Heart left ventricle (tissue), 16 donors: ENCODE measurements at places on chromosomes 6 and 20.

DNA sequence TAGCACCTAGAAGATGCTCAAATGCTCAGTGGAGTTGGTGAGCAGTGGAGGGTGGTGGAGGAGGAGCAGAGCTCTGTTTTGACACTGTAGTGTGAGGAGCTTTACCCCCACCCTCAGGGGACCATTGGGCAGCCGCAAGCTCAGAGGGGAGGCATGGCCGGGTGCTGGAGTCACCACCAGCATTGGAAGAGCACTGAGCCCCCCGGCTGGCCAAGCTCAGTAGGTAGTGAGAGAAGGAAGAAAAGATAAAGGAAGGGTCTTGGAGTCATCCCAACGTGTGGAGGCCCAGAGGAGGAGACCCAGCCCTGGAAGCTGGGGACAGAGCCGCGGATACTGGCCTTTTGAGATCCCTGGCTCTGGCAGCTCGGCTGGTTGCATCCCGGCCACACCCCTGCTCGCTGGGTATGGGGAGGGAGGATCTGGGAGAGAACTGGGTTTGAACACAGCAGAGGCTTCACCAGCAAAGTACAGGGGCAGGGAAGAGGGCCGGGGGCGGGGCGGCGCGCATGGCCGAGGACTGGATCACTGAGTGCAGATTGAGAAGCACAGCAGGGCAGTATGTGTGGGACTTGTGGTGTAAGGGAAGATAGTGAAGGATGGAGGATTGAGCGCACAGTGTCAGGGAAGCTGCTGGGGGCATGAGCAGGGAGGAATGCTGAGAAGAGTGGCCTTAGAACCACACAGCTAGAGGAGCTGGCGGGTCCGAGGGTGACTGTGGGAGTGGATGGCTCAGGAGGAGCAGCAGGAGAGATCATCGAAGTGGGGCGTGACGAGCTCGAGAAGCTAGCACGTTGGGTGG, 24.4 kb downstream of the SYNDIG1 start:
- DNase-seq, result no peak

GRCh38 chr20:41003143-41003935, 25.3 kb upstream of the TOP1 start:
- no peak for DNase-seq

GRCh38 chr6:167799033-167799821, 27.5 kb upstream of the AFDN start:
- DNase-seq, result no peak

GRCh38 chr6:84103029-84103428, 69.5 kb downstream of the MRAP2 start:
- DNase-seq, result no peak

DNA sequence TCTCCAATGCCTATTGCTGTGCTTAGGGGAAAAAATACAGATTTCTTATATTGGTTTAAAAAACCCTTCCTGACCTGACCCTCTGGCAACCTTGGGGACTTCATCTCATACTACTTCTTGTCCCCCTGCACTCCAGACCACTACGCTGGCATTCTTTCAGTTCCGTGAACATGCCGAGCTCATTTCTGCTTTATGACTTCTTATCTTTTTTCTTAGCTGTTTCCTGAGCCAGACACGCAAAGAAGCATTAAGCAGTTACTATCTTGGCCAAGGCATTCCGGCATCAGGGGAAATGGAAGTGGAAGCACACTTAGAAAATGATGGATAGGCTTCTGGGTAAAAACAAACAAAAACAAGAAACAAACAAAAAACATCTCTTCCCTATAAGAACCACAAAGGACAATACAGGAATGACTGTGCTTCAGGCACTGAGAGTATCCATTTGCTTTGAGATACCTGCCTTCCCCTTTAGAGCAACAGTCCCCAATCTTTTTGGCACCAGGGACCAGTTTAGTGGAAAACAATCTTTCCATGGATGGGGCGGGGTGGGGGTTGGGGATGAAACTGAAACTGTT, 4.4 kb upstream of the CCDC28A start:
- no peak for DNase-seq

DNA sequence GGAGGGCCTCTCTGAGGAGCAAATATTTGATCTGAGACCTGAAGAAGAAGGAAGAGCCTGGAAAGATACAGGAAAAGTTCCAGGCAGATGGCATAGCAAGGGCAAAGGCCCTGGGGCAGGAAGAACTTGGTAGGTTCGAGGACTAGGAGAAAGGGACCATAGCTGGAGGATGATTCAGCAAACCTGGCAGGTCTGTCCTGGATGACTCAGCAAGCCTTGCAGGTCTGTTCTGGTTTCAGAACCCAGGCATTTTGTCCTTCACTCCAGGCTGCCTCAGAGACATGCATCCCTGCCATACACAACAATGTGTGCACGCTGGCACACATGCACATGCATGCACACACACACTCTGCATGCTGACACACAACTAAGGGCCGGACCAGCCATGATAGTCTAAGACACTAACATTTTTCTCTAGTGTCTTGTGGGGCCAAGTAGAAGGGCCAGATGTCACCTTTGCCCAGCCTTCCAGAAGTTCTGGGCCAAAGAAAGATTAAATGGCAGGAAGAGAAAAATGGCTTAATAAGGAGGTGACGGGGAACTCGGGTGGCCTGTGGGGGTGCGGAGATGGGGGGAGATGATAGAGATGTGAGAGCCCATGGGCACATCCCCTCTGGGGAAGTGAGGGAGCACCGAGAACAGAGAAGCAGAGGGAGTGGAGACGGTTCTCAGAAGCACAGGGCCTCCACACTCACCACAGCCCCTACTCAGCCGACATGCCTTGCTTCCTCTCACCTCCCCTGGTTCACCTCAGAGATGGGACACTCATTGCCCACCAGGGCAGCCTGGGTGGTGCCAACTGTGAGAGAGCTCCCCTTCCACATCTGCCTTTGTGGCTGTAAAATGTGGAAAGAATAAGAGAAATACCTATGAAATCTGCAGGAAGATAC, 15.4 kb upstream of the TRIB3 start:
- DNase-seq, result no peak

- DNase-seq, result no peak
These were observed 159.7 kb downstream of the PHACTR3 start for GRCh38 chr20:59764037-59764436.

GRCh38 chr6:110618591-110619267, 142.3 kb upstream of the SLC22A16 start:
- DNase-seq, result no peak

DNA sequence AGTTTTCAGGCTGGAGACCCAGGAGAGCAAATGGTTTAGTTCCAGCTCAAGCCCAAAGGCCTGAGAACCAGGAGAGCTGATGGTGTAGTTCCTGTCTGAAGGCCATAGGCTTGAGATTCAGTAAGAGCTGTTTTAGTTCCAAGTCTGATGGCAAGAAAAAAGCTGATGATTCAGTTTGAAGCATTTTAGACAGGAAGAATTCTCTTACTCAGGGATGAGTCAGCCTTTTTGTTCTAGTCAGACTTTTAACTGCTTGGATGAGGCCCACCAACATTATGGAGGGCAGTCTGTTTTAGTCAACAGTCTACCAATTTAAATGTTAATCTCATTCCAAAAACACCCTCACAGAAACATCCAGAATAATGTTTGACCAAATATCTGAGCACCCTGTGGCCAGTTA, 2.5 kb downstream of the ZSCAN26 start:
- no peak for DNase-seq

DNA sequence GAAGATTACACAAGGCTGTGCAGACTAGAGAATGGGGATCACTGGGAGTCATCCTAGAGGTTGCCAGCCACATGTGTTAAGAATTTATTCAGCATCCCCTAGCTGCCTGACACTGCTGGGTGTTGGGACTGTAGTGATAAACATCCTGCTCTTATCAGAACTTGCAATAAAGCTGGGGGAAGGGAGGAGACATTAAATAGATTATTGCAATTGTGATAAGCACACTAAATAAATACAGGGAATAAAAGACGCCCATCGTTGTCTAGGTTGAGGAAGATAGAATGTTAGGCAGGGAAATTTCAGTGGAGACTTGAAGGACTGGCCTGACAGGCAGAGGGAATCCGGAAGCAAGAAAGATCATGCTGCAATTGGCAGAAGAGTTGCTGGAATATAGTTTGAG, 33.2 kb upstream of the TRAM2 start:
- no peak for DNase-seq

DNA sequence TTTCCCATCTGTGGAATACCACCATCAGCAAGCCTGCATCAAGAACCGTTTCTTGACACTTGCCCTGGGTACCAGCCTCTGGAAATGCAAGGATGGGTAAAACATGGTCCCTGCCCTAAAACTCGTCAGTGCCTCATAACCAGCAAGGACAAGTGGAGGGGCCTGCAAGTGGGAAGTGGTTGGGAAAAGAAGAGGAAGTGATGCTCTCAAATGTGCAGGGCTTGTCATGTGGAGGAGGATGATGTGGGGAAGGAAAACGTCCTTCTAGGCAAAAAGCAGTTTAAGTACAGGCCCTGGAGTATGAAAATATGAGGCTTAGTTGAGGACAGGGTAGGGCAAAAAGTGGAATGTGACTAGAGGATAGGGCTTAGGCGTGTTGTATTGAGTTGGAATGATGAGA, 19.0 kb downstream of the RREB1 start:
- DNase-seq, result no peak

DNA sequence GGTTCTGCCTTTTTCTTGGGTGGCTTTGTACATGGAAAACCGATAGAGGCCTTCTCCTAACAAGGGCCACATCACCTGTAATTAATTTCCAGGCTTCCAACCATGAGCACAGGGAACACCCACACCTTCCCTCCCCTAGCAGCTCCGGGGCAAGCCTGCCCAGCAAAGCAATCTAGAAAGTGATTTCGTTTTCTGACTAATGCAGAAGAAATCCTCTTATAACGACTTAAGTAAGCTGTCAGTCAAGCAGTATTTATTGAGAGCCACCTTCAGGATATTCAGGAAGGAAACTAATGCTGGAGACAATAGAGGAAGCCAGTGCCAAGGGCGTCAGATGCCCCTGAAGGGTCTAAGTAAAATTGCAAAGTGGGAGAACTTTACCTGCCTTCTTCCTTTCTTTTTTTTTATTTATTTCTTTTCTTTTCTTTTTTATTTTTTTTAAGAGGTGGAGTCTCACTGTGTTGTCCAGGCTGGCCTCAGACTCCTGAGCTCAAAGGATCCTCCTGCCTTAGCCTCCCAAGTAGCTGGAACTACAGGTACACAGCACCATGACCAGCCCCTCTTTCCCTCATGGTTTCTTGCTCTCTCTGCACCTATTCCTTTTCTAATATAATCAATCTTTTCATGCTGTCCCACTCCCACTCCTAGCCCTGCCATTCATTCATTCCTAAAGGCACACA, 67.5 kb upstream of the MBOAT1 start:
- DNase-seq, result no peak

- DNase-seq, result no peak
These were observed 135.5 kb downstream of the MYLK4 start for GRCh38 chr6:2615251-2615650.

DNA sequence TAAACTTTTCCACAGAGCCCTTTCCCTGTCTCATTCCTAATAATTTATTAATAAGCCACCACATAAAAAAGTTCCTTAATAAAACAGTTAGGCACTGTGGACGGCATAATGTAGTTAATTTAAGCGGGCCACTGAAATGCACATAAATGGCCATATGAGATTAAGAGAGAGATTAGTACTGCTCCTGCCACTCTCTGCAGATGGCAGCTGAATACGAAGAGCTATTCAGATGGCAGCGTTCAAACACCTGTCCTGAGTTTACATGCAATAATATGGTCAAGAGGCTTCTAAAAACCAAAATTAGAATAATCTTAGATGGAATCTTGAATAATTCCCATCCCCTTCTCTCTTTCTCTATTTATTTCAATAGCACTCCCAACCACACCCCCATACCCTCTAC, 461.8 kb downstream of the PKHD1 start:
- DNase-seq, result no peak

DNA sequence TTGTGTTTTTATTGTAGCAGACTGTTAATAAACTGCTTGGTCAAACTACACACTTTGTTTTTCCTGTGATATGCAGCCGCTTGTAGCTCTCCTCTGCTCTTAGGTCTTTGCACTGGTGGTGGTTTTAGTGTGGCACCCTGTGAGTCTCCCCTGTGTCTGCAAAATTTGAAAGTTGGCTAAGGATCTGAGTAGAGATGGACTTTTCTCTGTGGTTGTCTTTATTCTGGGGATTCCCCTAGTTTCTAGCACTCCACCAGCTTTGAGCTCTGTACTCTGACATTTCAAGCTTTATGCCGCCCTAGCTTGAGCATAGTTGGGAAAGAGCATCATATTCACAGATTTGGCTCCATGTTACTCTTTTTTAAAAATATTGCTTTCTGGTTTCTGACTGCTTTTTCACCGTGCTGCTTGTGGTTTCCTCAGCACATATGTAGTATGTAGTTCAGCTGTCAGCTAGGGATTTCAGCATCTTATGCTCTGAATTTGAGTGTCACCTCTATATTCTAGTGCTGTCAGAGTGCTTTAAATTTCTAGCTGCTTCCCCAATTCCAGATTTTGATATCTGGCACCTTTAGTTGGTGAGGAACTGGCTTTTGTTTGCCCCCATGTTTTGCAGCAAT, 25.4 kb downstream of the CDYL start:
- no peak for DNase-seq

GRCh38 chr20:37243937-37244571, 17.6 kb downstream of the GHRH start:
- DNase-seq, result peak; percentile 81

DNA sequence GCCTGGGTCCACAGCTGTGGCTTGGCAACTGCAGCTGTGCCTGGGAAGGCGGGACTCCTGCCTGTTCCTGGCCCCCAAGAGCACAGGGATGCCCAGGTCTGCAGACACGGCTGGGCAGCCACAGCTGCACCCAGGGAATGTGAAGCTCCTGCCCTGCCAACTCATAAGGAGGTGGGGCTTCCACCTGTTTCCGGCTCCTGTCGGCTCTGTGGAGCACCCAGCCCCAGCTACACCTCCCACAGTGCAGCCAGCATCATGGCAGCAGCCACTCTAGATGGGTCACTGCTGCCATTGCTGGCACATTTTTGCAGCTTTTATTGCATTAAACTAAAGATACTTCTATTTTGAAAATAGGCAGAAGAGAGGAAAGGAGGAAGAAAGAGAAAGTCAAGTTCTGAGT, 207.9 kb downstream of the SAMD5 start:
- no peak for DNase-seq

DNA sequence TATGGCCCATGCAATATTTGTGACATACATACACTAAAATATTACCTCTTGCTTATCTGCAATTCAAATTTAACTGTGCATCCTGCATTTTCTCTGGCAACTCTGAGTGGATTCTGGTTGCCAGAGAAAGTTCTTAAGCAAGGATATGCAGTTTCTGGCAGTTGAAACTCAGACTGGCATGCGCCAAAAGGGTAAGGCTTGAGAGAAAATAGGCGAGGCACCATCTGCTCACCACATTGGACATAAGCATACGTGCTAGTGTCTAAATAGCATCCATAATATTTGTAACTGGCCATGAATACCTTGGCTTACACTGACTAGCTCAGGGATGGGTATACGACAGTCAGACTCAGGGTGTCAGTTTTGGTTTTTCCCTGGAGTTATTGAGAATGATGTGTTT, 465.1 kb downstream of the DOK5 start:
- DNase-seq, result no peak

- DNase-seq, result no peak
These were observed 77.4 kb downstream of the GFOD1 start for GRCh38 chr6:13409991-13410390.

GRCh38 chr6:165767228-165767627, 104.2 kb upstream of the PDE10A start:
- DNase-seq, result no peak

GRCh38 chr20:63183422-63184146, 32.3 kb downstream of the YTHDF1 start:
- DNase-seq, result no peak

GRCh38 chr6:54135665-54136369, 24.6 kb downstream of the MLIP start:
- no peak for DNase-seq

- DNase-seq, result no peak
These were observed 58.5 kb downstream of the PREX1 start for GRCh38 chr20:48769069-48769983.

GRCh38 chr6:148556410-148556809, 190.4 kb upstream of the UST start:
- no peak for DNase-seq
